ENCODE measurements at places on chromosomes 3 and 15.

GRCh38 chr15:25456196-25456595 lies 17.4 kb upstream of the UBE3A start:
- DNase-seq: no peak

- no peak for DNase-seq
Observed at GRCh38 chr3:26753095-26753494, 130.5 kb downstream of the LRRC3B start.

DNA sequence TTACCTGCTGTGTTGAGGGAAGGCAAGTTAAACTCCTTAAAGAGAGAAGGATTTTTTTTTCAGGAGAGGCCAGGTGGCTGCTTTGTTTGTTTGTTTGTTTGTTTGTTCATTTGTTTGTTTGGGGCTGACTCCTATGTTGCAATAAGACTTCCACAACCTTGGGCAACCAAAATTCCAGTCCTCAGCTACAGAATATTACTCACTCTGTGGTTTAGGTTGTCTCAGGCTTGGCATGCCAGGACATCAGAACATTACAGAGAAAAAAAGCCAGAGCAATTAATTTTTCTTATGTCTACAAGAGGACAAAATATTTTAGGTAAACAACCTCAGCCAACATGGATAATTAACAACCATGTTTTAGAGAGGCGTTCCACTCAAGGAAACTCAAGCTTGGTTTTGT lies 156.7 kb upstream of the ATP11B start:
- no peak for DNase-seq

- peak; percentile 80 for DNase-seq
Observed at GRCh38 chr3:64224826-64225610, at the start of gene PRICKLE2. TSS of gene PRICKLE2 (minus strand) at chr3:64225466. CDS start at chr3:64198927, 26,539 bp downstream.

GRCh38 chr15:36954486-36954885 lies 145.9 kb downstream of the MEIS2 start:
- DNase-seq: peak; percentile 10

GRCh38 chr3:35677797-35678196 lies 38.5 kb downstream of the ARPP21 start:
- no peak for DNase-seq

- DNase-seq: no peak
Observed at GRCh38 chr3:185151964-185152409, 873 bp downstream of the C3orf70 start.

GRCh38 chr15:53473435-53473834 lies 286.0 kb downstream of the WDR72 start:
- no peak for DNase-seq

- DNase-seq: no peak
Observed at GRCh38 chr15:71654720-71655174, 155.6 kb upstream of the NR2E3 start.

GRCh38 chr3:187264911-187265310 lies 26.6 kb downstream of the MASP1 start:
- DNase-seq: no peak

DNA sequence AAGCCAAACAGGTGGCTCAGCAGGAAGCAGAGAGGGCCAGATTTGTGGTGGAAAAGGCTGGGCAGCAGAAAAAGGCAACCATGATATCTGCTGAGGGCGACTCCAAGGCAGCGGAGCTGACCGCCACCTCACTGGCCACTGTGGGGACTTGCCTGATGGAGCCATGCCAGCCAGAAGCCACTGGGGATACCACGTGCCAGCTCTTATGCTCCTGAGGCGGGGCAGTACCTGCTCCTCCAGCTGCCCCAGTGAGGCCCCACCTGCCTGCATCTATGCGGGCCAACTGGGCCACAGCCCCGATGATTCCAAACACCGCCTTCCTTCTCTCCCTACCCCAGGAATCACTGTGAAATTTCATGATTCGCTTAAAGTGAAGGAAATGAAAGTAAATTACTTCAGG lies 22.9 kb upstream of the ARIH1 start:
- no peak for DNase-seq

DNA sequence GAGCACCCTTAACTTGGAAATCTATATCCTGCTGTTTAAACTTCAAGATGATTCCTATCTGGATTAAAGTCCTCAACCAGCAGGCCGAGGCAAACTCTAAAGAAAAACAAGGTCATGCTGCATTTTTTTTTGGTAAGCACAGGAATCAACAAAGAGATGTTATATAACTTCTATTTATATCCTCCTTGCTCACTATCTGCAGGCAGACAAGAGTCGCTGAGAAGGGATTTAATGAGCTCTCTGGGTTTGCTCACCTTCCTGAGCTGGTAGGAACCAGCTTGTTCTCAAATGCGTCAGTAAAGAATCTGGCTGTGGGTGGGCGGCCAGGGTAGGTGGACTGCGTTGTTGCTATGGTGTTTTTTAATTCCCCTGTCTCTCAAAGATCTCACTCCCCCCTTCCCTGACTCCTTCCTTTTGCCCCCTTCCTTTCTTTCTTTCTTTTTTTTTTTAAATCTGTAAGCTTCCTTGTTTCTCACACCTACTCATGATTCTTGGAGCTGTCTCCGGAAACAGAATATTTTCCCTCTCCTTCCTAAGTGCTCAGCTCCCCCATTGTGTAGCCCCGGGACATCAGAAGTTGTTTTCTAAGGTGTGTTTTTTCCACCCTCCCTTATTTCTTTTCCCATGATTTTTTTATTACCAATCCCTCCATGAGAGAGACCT lies 228.8 kb upstream of the BHLHE40 start:
- peak; percentile 63 for DNase-seq
